ENCODE measurements at places on chromosomes 13 and 19.

- H3K27ac ChIP-seq: no peak overlapping the region
- H3K36me3 ChIP-seq: peaks cover 11% of the 10 kb centered on the region
- H3K4me1 ChIP-seq: peaks cover 6% of the 10 kb centered on the region
- H3K4me3 ChIP-seq: no peak overlapping the region
- no peaks in the 10 kb centered on the region for H3K27me3 ChIP-seq
- no peak for DNase-seq
Measured at GRCh38 chr19:47682939-47683338, 30.3 kb upstream of the EHD2 start.

DNA sequence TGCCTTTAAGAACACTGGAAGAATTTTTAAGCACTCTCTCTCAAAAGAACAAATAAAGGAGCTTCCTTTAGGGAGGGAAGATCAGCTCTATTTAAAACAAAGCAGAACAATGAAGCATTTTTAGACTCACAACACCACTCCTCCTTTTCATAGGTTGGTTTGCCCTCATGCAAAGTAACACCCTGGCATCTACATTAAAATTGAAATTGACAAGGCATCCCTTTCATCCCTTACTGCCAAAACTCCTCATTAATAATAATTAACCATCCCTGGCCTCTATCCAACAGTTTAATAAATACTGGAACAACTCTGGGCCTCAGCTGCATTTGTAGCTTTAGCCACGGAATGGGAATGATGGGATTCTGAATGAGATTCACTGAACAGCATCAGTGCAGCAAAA is 929.1 kb downstream of the PCDH9 start:
- no peaks in the 10 kb centered on the region for H3K36me3 ChIP-seq
- H3K4me3 ChIP-seq: no peak overlapping the region
- H3K27me3 ChIP-seq: no peaks in the 10 kb centered on the region
- DNase-seq: no peak
- no peak overlapping the region for H3K27ac ChIP-seq
- peaks cover 10% of the 10 kb centered on the region for H3K4me1 ChIP-seq

DNA sequence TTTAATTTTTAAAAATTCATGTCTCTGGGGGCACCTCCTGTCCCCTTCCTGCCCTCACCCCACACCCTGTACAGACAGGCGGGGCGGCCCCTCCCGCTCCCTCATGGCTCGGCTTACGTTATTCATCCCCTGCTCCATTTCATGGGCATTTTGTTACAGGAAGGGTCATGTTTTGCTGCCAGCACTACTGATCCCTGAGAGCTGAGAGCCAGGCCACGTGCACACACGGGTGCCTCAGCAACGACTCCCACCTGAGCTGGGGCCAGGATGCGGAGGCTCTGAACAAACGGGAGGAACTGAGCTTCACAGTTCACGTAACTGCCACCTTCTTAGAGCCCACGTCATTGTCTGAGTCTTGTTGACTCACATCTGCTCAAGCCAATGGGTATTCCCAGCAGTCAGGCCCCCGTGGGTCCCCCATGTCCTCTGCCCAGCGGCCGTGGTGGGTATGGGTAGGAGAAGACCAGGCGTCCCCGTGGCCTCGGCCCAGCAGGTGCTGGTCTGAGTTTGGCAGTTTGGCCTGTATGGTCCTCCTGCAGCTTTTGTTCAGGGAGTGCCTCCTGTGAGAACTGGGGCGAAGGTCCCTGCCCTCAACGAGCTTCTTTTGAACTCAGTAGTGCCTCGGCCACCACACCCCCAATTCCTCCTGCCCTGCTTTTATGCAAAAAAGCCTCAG is 16.4 kb upstream of the TMEM255B start:
- peaks cover 3% of the 10 kb centered on the region for H3K36me3 ChIP-seq
- H3K4me3 ChIP-seq: no peak overlapping the region
- H3K27me3 ChIP-seq: peaks cover 46% of the 10 kb centered on the region
- H3K27ac ChIP-seq: peak overlapping the region; percentile 25

- no peak overlapping the region for H3K4me3 ChIP-seq
- no peak for DNase-seq
Measured at GRCh38 chr13:49664606-49665005, 26.7 kb downstream of the EBPL start.

GRCh38 chr13:94175076-94175475 is 304.4 kb downstream of the DCT start:
- no peaks in the 10 kb centered on the region for H3K27me3 ChIP-seq
- H3K4me1 ChIP-seq: peaks cover 4% of the 10 kb centered on the region
- H3K4me3 ChIP-seq: no peak overlapping the region
- no peaks in the 10 kb centered on the region for H3K36me3 ChIP-seq

GRCh38 chr19:8306235-8307054 is 1.7 kb downstream of the CD320 start:
- no peaks in the 10 kb centered on the region for H3K27me3 ChIP-seq
- H3K4me3 ChIP-seq: peak overlapping the region; percentile 93
- peak overlapping the region; percentile 37 for H3K27ac ChIP-seq
- H3K36me3 ChIP-seq: peaks cover 20% of the 10 kb centered on the region

DNA sequence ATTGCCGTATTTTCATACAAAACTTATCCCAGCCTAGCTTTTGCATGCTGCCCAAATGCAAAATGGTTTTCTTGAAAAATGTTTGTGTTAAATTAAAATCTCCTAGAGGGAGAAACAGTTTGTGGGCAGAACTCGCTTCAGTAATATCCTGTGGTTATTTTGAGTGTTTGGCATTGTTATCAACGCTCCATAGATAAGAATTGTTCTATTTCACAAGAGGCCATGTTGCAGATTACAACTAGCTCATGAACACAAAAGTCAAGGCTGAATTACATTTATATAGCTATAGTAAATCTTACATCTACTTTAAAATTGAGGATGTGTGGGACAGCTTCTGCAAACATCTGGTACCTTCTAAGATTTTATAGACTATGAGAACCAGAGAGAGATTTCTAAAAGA is 447.9 kb downstream of the DCT start:
- H3K27ac ChIP-seq: no peak overlapping the region
- no peak for DNase-seq
- H3K4me3 ChIP-seq: no peak overlapping the region
- H3K36me3 ChIP-seq: no peaks in the 10 kb centered on the region
- no peaks in the 10 kb centered on the region for H3K27me3 ChIP-seq
- no peaks in the 10 kb centered on the region for H3K4me1 ChIP-seq

DNA sequence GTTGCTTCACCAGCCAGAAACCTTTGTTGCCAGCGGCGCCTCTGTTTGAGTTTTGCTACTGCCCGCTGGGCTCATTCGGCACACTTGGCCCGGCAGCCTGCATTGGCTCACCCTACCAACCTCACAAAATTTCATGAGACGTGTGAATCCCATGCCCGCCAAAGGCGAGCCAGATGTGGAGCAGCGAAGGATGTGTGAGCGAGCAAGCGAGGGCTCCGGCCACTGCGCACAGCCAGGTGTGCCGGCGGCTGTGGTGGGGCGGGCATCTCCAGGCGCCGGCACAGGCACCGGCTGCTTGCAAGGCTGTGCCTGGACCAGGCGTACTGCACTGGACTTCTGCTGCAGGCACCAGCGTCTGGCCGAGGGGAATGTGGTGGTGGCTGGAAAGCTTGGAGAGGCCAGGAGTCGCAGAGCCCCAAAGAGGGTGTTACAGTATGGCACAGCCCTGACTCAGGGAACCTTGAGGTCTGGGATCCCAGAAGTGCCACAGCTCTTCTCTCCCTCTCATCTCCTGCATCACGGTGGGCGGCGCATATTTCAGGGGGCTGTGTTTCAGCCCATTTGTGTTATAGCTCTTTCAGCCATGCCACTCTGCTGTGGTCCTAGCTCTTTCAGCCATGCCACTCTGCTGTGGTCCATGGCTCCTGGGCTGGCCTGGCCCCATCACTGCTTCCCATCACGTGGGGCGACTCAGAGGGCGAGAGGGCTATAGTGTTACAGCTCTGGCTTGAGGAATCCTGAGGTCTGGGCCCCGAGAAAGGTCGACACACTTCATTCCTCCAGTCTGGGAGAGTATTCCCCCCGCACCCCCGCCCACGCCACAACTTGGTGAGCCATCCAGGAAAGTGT is 592.0 kb upstream of the SLITRK5 start:
- H3K4me1 ChIP-seq: no peaks in the 10 kb centered on the region
- no peak overlapping the region for H3K4me3 ChIP-seq
- no peaks in the 10 kb centered on the region for H3K27me3 ChIP-seq
- no peaks in the 10 kb centered on the region for H3K36me3 ChIP-seq

- H3K4me3 ChIP-seq: no peak overlapping the region
- H3K4me1 ChIP-seq: no peaks in the 10 kb centered on the region
- no peak for DNase-seq
- H3K27ac ChIP-seq: no peak overlapping the region
- no peaks in the 10 kb centered on the region for H3K36me3 ChIP-seq
Measured at GRCh38 chr13:44400736-44401135, 27.1 kb downstream of the SERP2 start.

DNA sequence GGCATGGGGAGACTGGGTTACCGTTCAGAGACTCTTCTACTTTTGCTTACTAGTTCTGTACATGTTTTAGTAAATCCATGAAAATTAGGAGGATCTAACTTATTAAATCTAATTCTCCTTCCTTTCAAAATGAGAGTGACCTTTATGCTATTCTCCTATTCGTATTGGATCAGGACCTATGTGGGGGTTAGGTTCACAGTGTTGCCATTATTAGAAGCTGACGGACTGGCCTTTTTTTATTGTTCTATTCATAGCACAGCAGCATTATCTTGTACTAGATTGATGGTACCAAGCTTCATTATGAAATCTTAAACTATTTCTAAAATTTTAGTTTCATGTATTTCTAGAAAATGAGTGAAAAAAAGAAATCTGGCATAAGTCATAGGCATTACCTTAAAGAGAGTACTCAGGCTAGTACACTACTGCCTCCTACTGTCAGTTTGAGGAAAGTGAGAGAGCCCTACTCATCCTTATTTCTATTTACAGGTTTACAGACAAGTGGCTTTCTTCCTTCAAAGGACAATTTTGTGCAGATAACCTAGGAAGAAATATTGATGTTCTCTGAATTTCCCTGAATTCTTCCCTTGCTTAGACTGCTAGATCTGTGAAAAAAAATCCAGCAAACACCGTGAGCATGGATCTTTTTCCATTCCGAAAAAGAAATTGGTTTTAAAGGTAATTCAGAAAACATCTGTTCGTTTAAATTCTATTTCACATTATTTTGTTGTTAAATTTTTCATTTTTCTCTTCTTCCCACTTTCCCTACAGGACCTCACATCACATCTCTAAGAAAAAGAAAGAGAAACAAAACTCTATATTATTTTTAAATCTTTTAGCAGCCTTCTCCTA is 485.5 kb downstream of the DIAPH3 start:
- no peak overlapping the region for H3K27ac ChIP-seq
- peaks cover under 1% of the 10 kb centered on the region for H3K4me1 ChIP-seq
- H3K4me3 ChIP-seq: no peak overlapping the region
- H3K36me3 ChIP-seq: no peaks in the 10 kb centered on the region

DNA sequence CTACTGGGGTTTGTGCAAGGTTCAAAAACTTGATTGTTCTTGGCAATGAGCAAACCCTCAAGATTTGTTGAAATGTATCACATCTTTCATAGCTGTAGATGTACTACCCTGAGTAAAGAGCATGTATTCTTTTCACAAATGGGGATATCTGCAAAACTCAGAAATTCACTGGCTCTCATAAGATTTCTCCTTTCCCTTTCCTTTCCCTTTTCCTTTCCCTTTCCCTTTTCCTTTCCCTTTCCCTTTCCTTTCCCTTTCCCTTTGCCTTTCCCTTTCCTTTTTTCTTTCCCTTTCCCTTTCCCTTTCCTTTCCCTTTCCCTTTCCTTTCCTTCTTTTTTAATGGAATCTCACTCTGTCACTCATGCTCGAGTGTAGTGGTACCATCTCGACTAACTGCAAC is 69.1 kb downstream of the FNDC3A start:
- peaks cover 14% of the 10 kb centered on the region for H3K4me1 ChIP-seq
- no peak overlapping the region for H3K27ac ChIP-seq
- H3K4me3 ChIP-seq: no peak overlapping the region
- H3K36me3 ChIP-seq: peaks cover 48% of the 10 kb centered on the region

DNA sequence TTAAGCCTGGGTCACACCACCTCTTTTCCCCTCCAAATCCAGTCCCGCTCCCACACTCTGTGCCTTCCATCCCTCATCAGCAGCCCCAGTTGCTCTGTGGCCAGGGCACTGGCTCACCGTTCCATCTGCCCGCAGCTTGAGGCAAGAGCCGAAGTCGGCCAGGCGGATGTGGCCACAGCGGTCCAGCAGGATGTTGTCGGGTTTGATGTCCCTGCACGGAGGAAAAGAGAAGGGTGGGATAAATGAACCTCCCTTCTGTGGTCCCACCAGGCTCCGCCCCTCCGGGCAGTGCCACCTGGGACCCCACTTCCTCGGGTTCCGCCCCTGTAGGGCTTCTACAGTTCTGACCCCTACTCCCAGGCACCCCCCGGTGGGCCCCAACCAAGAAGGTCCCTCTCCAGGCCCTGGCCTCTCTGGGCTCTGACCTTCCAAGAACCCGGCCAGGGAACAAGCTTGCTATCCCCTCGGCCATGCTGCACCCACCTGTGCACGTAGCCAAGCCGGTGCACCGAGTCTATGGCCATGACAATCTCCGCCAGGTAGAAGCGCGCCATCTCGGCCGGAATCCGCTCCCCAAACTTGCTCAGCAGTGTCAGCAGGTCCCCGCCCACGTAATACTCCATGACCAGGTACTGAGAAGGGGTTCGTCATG is 4.2 kb downstream of the DMPK start:
- peaks cover 34% of the 10 kb centered on the region for H3K4me1 ChIP-seq
- H3K27ac ChIP-seq: no peak overlapping the region
- peaks cover 30% of the 10 kb centered on the region for H3K27me3 ChIP-seq
- no peak overlapping the region for H3K4me3 ChIP-seq
- DNase-seq: no peak

DNA sequence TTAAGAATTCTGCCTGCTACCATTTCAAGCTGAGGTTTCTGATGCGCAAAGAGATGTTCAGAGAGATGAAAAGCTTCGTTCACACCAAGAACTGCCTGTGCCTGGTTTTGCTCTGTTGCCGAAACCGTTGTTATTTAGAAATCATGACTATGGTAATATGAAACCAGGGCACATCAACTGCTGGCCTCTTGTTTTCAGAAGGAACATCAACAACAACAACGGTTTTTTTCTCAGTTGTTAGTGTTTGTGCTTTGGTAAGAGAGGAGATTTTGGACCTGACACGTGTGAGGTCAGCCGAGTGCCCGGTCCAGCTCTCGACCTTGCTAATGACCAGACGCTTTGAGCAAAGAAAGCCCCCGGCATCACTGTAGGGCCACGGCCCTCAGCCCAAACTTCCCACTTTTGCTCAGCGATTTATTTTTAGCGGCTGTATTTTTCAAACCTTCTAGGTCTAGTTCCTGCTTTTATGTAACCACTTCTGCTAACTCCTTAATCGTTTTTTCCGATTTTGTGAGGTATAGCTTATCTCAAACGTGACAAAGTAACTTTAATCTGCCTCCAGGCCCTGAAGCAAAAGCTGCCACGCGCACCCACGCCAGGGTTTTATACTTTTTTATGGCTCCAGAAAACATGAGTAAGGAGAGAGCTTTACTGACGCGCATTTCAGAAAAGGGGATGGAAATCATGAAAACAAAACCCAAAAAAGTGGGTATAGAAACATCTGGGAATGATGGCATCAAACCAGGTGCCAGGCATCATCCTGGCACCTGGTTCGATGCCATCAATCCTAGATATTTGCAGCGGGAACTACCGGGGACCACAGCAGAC is 42.0 kb downstream of the KLF2 start:
- DNase-seq: peak; percentile 46
- no peaks in the 10 kb centered on the region for H3K4me1 ChIP-seq
- H3K27ac ChIP-seq: peak overlapping the region; percentile 94
- H3K27me3 ChIP-seq: no peaks in the 10 kb centered on the region

- H3K4me1 ChIP-seq: peaks cover 15% of the 10 kb centered on the region
- peak overlapping the region; percentile 80 for H3K4me3 ChIP-seq
- DNase-seq: no peak
Measured at GRCh38 chr13:50078231-50078894, 63.1 kb downstream of the KCNRG start.

GRCh38 chr13:51058461-51059167 is 52.5 kb downstream of the C13orf42 start:
- no peak for DNase-seq
- H3K36me3 ChIP-seq: no peaks in the 10 kb centered on the region
- no peaks in the 10 kb centered on the region for H3K27me3 ChIP-seq
- H3K27ac ChIP-seq: no peak overlapping the region
- no peaks in the 10 kb centered on the region for H3K4me1 ChIP-seq
- no peak overlapping the region for H3K4me3 ChIP-seq

Measured in stimulated activated naive B cell treated with anti-CD40 and anti-IgM and Interleukin-4, amounts not matched to agents 10 μg/mL and 1 μg/mL and 100 μg/mL, for 72 hours (primary cell).